Gastrocnemius medialis (tissue), 4 donors: ENCODE measurements at places on chromosomes 4 and X. TPM values are rescaled to one million over a fixed set of nuclear protein-coding genes. Genes with fewer than 3 reads are reported as not detected.
A peak's percentile ranks its signal among the peaks of the same experiment; 100 is the strongest.

The PTCHD1 gene
- 0.05 TPM for total RNA-seq

The ODAM gene
- total RNA-seq, result not detected

The RHOXF1 gene
- total RNA-seq, result not detected

The TEX11 gene
- total RNA-seq, result not detected

The FAM114A1 gene
- total RNA-seq, result 30.2 TPM

The NRK gene
- total RNA-seq, result 0.04 TPM

DNA sequence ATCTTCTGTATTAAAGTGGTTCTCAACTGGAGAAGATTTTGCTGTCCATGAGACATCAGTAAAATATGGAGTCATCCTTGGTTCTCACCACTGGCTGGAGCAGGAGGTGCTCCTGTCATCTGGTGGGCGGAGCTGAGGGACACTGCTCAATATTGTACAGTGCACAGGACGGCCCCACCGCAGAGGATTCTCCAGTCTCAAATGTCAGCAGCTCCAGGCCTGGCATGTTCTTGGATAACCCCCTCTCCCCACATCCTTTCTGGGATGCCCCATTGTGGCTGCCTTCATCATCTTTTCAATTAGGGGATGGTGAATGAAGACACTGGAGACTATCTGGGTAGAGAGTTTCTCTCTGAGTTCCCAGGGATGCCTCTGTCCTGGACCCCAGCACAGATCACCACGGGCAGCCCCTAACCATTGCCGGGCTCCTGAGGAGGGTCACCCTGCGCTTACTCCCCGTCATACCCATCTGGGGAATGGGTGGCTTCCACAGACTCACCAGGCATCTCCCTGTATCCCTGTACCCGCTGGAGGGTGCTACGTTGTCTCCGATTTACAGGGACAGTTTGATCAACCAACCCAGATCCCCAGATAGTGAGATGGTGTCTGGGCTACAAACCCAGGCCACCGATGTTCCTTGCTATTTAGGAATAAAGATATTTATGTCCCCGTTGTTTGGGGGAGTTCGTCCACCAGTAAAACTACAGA lies 21.9 kb upstream of the P2RY8 start:
- H3K4me3 ChIP-seq, result no peak overlapping the region
- H3K27me3 ChIP-seq, result no peaks in the 10 kb centered on the region

DNA sequence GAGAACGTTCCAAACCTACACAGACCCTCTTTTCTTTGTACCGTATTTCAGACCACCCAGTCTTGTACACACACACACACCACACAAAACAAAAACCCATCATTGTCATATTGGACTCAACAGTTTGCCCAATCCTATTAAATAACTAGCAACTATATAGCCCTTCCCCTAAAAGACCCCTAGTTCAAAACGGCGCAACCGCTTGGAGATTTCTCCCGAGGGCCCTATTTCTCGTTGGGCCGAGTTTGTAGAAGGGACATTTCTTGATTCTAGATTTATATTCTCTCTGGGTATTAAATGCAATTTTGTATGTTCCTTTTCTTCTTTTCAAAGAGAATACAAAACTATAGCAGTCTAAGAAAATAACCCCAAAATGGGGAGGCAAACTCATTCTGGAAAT lies 547 bp upstream of the PDGFRA start:
- H3K27ac ChIP-seq, result peak overlapping the region; percentile 61
- H3K4me3 ChIP-seq, result peak overlapping the region; percentile 54

DNA sequence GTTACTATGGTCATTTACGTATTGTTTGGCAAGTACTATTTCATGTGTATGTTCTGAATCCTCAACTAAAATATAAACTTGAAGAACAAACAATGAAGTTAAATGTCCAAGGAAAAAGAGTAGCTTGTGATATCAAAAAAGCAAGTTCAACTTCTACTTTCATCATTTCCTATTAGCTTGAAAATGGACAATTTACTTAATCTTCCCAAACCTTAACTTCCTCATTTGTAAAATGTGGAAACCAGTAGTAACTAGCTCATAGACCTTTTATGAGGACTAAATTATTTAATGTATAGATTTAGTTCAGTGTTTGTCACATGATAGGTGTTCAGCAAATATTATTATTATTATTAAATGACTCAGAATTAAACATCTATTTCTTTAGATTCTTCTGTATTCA lies 276.8 kb upstream of the TET2 start:
- H3K4me3 ChIP-seq, result no peak overlapping the region
- no peak overlapping the region for H3K27ac ChIP-seq
- DNase-seq, result no peak
- H3K36me3 ChIP-seq, result no peaks in the 10 kb centered on the region
- no peaks in the 10 kb centered on the region for H3K4me1 ChIP-seq
- no peaks in the 10 kb centered on the region for H3K27me3 ChIP-seq

GRCh38 chrX:39426101-39426500 lies 624.8 kb downstream of the MID1IP1 start:
- no peaks in the 10 kb centered on the region for H3K27me3 ChIP-seq
- H3K4me3 ChIP-seq, result no peak overlapping the region
- no peak overlapping the region for H3K27ac ChIP-seq
- H3K36me3 ChIP-seq, result no peaks in the 10 kb centered on the region

DNA sequence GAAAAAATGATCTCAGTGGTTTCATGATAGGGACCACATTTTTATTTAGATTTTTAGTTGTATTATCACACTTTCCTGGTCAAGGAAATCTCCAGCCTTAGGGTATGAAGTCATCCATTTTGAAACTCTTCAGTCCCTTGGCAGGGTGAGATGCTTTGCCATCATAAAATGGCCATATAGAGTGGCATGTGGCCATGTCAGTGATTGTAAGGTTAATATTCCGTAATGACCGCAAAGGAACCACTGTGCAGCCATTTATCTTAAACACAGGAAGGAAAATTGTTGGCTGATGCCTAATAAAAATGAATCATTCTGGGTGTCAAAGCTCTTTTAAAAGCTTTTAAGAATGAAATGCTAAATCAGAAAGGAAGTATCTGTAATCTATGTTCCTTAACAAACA lies 35.6 kb downstream of the COMMD8 start:
- no peak for DNase-seq
- no peak overlapping the region for H3K27ac ChIP-seq
- H3K36me3 ChIP-seq, result no peaks in the 10 kb centered on the region
- H3K4me3 ChIP-seq, result no peak overlapping the region
- H3K27me3 ChIP-seq, result no peaks in the 10 kb centered on the region

DNA sequence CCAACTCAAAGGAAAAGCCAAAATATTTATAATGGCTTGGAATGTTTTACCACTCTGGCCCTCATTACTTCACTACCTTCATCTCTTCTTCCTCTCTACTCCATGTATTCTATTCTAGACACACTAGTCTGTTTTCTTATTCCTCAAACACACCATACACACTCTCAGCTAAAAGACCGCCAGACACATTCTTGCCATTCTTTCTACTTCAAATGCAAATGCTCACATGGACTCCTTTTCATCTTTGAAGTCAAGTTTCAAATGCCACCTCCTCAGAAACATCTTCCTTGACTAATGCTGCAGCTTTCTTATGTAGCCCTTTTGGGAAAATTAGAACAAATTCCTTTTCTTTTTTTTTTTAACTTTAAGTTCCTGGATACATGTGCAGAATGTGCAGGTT lies 412.9 kb upstream of the FMR1 start:
- no peak overlapping the region for H3K27ac ChIP-seq
- H3K27me3 ChIP-seq, result no peaks in the 10 kb centered on the region
- H3K4me1 ChIP-seq, result no peaks in the 10 kb centered on the region
- DNase-seq, result no peak
- no peak overlapping the region for H3K4me3 ChIP-seq
- no peaks in the 10 kb centered on the region for H3K36me3 ChIP-seq

- no peaks in the 10 kb centered on the region for H3K36me3 ChIP-seq
- H3K27me3 ChIP-seq, result no peaks in the 10 kb centered on the region
- H3K27ac ChIP-seq, result no peak overlapping the region
- no peaks in the 10 kb centered on the region for H3K4me1 ChIP-seq
- H3K4me3 ChIP-seq, result no peak overlapping the region
- DNase-seq, result no peak
Observed at GRCh38 chr4:8746523-8747466, 124.8 kb downstream of the HMX1 start.

- DNase-seq, result no peak
- H3K4me1 ChIP-seq, result peaks cover 25% of the 10 kb centered on the region
Observed at GRCh38 chrX:110145854-110146253, 142.9 kb downstream of the TMEM164 start.

- no peaks in the 10 kb centered on the region for H3K27me3 ChIP-seq
- no peaks in the 10 kb centered on the region for H3K4me1 ChIP-seq
- no peak for DNase-seq
- no peak overlapping the region for H3K27ac ChIP-seq
Observed at GRCh38 chr4:5636766-5637670, 71.3 kb downstream of the EVC2 start.

DNA sequence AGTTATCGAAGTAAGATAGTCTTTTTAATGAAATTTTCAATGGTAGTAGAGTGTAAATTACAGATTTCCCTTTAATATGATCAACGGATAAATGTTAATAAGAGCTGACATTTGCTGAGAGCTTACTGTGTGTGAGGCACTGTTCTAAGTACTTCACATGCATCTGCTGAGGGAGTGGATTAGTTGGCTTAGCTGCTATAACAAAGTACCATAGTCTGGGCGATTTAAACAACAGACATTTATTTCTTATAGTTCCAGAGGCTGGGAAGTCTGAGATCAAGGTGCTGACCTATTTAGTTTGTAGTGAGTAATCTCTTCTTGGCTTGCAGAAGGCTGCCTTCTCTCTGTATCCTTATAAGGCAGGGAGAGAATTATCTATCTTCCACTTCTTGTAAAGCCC lies 174.3 kb downstream of the CEP135 start:
- no peak for DNase-seq
- H3K27ac ChIP-seq, result no peak overlapping the region
- H3K4me3 ChIP-seq, result no peak overlapping the region
- H3K27me3 ChIP-seq, result no peaks in the 10 kb centered on the region
- H3K4me1 ChIP-seq, result no peaks in the 10 kb centered on the region

- H3K4me3 ChIP-seq, result no peak overlapping the region
- H3K27me3 ChIP-seq, result no peaks in the 10 kb centered on the region
- no peaks in the 10 kb centered on the region for H3K36me3 ChIP-seq
- H3K27ac ChIP-seq, result no peak overlapping the region
- no peaks in the 10 kb centered on the region for H3K4me1 ChIP-seq
Observed at GRCh38 chrX:13341491-13342101, 21.7 kb upstream of the ATXN3L start.

DNA sequence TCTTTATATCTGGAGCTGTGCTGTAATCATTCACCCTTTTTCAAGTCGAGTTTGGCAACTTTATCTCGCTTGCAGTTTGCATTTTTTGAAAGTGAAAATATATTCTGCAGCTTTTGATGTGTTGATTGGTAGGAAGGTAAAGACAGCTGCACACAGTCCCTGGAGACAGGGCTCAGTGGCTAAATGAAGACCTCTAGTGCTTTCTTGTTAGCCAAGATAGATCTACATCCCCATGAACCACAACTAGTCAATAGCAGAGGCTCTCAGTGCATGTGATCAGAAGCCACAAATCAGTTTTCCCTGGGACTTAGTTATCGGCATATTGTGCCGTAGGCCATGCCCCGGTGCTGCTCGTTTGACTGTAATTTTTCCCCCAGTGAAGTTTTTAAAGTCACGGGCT lies 587.7 kb upstream of the PITX2 start:
- H3K4me1 ChIP-seq, result peaks cover 6% of the 10 kb centered on the region
- no peak overlapping the region for H3K4me3 ChIP-seq
- no peaks in the 10 kb centered on the region for H3K36me3 ChIP-seq
- DNase-seq, result no peak
- H3K27me3 ChIP-seq, result no peaks in the 10 kb centered on the region

GRCh38 chrX:131747173-131747572 lies 203.3 kb downstream of the OR13H1 start:
- H3K4me3 ChIP-seq, result peak overlapping the region; percentile 66
- H3K27me3 ChIP-seq, result no peaks in the 10 kb centered on the region
- H3K27ac ChIP-seq, result peak overlapping the region; percentile 73
- no peaks in the 10 kb centered on the region for H3K36me3 ChIP-seq

GRCh38 chrX:125436855-125437254 lies 117.2 kb downstream of the TEX13C start:
- no peaks in the 10 kb centered on the region for H3K36me3 ChIP-seq
- H3K4me1 ChIP-seq, result no peaks in the 10 kb centered on the region
- no peaks in the 10 kb centered on the region for H3K27me3 ChIP-seq

- H3K27ac ChIP-seq, result no peak overlapping the region
- H3K4me3 ChIP-seq, result no peak overlapping the region
- no peaks in the 10 kb centered on the region for H3K4me1 ChIP-seq
Observed at GRCh38 chr4:75432683-75433082, 81.5 kb downstream of the RCHY1 start.

DNA sequence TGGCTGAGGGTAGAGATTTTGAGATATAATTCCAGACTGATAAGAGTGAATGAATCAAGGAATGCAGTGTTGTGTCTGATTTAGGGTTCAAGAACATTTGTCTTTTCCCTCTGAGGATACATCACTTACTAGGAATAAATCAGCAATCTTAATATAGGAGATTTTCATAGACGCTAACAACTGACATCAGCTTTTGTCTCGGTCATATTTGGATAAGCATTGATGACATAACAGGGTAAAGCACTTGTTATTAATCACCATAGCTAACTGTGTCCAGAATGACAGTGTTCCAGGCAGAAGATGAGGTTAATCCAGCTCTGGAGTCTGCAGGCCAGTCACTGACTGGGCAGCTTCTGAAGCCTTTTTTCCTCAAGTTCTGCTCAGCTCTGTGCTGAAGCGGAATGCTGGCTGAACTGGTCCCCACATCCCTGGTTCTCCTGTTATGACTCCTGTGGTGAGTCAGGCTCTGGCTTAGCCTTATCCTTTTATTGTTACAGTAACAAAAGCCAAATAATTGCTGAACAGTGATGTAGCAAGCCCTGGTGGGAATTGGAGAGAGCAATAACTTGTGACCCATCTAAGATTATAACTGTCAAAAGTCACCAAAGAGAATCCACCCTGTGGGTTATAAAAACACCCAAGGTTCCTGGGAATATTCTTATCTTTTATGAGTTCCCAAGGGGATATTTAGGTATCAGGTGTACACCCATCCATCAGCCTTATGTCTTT lies 41.8 kb downstream of the FNIP2 start:
- peak overlapping the region; percentile 17 for H3K4me3 ChIP-seq
- no peaks in the 10 kb centered on the region for H3K36me3 ChIP-seq
- H3K27me3 ChIP-seq, result no peaks in the 10 kb centered on the region
- H3K4me1 ChIP-seq, result peaks cover 77% of the 10 kb centered on the region
- DNase-seq, result peak; percentile 55

- no peak for DNase-seq
- no peaks in the 10 kb centered on the region for H3K36me3 ChIP-seq
- no peak overlapping the region for H3K27ac ChIP-seq
- H3K4me3 ChIP-seq, result no peak overlapping the region
- no peaks in the 10 kb centered on the region for H3K27me3 ChIP-seq
Observed at GRCh38 chr4:168154546-168155277, 62.4 kb downstream of the ANXA10 start.

- no peak overlapping the region for H3K27ac ChIP-seq
- H3K4me1 ChIP-seq, result no peaks in the 10 kb centered on the region
- H3K27me3 ChIP-seq, result no peaks in the 10 kb centered on the region
Observed at GRCh38 chrX:24520472-24520871, 55.4 kb downstream of the PDK3 start.

- peaks cover 7% of the 10 kb centered on the region for H3K4me1 ChIP-seq
- no peak overlapping the region for H3K4me3 ChIP-seq
- no peak overlapping the region for H3K27ac ChIP-seq
- DNase-seq, result no peak
- H3K36me3 ChIP-seq, result no peaks in the 10 kb centered on the region
Observed at GRCh38 chr4:17493619-17494018, 18.3 kb downstream of the QDPR start.
